NCI-H2081 (cell line): ENCODE measurements at places on chromosomes 4 and X.

DNA sequence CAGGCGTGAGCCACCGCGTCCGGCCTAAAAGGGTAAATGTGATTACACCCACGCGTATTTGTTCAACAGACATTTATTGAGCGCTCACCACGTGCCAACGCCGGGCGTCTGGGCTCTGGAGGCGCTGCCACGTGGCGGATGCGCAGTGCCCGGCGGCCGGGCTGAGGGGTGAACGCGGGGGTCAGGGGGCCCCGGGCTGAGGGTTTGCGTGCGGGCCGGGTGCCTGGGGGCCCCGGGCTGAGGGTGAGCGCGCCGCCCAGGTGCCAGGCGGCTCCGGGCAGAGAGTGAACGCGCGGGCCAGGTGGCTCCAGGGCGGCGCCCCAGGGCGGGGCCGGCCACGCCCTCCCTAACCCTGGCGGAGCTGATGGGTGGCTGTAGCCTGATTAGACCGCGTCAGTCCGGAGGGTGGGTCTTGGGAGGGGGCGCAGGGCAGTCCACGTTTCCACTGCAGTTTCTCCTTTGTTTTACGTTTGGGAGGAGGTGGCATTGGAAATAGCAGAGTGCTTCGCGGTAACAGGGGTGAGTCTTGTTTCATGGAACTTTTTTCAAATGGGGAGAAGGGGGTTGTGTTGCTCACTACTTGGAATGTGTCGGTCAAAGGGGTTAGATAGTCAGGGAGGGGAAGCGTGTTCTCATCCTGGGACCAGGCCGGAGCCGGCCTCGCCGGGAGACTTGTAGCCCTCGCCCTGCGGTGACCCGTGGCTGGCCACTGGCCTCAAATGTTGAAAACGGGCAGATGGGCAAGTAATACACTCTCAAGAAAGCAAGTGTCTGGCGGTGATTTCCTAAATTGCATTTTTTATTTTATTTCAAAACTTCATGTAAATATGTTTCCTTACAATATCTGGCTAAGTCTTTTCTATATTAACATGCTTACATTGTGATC is at the start of gene ZFP42:
Gene ZFP42 (plus strand): TSS at position 450 of the 886 bp plus-strand sequence. CDS start 7,037 bp downstream, outside the sequence.
- DNase-seq = no peak

GRCh38 chr4:68615699-68616422 is 39.7 kb upstream of the UGT2B17 start:
- DNase-seq = no peak

- peak; percentile 50 for DNase-seq
Measured at GRCh38 chr4:137393044-137393443, 139.2 kb downstream of the PCDH18 start.

DNA sequence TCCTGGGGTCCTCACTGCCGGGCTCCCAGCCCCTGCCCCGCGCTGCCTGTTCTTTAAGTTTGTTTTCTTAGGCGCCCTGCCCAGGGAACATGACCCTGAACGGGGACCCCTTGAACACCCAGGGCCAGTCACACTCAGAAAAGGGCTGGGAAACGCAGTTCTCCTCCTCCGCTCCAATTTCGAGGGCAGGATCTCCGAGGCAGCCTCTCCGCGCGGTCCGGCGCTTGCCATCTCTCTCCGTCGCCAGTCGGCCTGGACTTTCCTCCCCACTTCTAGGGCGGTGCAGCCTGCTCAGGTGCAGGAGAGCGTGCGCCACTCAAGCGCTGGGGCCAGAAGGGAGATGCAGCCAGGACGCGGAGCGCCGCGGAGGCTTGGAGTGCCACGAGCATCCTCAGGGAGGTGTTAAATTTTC is 9.9 kb downstream of the PRDM8 start:
- no peak for DNase-seq

- no peak for DNase-seq
Measured at GRCh38 chrX:67784712-67785111, 240.9 kb downstream of the AR start.

- no peak for DNase-seq
Measured at GRCh38 chrX:31459361-31459760, 387.5 kb upstream of the FTHL17 start.

DNA sequence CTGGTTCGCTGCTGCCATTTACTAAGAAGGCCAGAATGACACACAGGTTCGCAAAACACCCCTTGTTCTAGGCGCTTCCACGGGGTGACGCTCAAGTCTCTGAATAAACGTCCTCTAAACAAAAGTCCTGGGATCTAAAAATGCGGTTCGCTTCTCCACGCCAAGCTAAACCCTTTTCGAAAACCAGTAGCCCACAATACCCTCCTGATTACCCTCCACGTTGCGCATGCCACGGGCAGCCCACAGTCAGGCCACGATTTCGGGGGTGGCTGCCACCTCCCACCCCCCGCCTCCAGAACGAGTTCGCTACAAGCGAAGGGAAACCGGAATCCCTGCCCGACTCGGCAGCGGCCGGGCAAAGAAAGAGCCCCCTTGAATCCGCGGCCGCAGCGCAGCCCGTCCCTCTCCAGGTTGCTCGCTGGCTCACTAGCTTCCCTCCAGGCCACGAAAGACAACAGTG is 423 bp downstream of the RPL39 start:
- peak; percentile 48 for DNase-seq

DNA sequence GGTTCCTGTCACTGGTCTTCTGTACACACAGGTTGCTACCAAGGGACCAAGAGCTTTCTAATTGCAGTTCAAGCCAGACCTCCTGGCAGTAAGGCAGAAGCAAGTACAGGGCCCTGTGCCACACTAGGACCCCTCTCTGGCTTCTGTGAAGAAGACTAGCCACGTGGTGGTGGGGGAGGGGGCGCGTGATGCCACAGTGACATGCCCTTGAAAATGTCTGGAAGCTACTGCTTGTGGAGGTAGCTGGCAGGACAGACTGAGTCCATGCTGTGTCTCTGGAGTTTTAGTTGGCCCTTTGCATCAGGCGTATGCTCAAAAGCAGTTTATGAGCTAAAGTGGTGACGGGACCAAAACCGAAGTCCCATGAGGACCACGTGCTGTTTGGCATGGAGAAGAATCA is 50.9 kb downstream of the RTL5 start:
- DNase-seq = no peak
